ENCODE measurements at places on chromosomes 12 and 14.

DNA sequence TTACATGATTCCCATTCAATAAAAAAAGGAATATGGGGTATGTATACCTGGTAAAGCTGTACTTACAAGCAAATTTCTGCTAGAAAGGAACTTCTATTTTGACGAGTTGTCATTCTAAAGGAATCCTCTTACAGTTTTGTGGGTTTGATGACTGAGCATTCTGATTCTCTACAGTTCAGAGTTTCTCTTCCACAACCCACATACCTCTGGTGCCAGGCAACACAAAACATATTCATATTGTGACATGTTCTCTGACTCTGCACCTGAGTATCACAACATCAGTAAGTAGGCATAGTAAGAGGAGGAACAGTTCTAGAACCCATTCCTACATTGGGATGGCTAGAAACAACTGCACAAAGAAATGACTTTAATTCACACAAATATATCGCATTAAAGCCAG lies 636.6 kb downstream of the MED13L start:
- no peak for DNase-seq

DNA sequence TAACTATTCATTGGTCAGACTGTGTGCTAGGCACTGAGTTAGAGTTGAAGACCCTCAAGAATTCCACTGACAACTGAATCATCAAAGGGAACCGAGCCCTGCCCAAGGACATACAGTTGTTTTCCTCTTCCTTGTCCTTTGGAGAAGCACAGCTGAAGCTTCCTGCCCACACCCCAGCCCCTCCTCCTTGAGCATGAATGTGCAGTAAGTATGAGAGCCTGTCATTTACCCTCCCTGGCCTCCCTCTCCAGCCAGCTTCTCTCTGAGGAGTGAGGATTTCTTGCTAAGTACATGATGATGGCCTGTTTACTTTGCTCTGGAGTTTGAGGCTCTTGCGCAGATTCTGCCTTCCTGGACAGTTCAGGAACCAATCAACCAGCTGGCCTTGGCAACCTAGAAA lies 235.2 kb downstream of the CACNA1C start:
- DNase-seq = no peak

- DNase-seq = peak; percentile 100
These were observed 10.0 kb upstream of the DDX47 start for GRCh38 chr12:12803186-12803585.

DNA sequence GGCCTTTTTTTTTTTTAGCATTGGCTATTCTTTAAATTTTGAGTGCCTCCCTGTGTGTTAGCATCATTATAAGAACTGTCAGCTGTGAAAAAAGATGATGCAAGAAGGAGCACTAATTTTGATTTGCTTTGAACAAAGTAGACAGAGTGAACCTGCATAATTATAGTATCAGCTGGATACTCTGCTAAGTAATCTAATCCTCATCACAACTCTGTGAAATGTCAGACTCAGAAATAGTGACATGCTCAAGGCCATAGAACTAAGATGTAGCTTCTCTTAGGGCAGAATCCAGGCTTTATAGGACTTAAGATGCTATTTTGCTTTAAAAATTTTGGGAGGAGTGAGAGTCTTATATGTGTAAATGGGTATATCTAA lies 31.9 kb downstream of the FBXO34 start:
- no peak for DNase-seq

DNA sequence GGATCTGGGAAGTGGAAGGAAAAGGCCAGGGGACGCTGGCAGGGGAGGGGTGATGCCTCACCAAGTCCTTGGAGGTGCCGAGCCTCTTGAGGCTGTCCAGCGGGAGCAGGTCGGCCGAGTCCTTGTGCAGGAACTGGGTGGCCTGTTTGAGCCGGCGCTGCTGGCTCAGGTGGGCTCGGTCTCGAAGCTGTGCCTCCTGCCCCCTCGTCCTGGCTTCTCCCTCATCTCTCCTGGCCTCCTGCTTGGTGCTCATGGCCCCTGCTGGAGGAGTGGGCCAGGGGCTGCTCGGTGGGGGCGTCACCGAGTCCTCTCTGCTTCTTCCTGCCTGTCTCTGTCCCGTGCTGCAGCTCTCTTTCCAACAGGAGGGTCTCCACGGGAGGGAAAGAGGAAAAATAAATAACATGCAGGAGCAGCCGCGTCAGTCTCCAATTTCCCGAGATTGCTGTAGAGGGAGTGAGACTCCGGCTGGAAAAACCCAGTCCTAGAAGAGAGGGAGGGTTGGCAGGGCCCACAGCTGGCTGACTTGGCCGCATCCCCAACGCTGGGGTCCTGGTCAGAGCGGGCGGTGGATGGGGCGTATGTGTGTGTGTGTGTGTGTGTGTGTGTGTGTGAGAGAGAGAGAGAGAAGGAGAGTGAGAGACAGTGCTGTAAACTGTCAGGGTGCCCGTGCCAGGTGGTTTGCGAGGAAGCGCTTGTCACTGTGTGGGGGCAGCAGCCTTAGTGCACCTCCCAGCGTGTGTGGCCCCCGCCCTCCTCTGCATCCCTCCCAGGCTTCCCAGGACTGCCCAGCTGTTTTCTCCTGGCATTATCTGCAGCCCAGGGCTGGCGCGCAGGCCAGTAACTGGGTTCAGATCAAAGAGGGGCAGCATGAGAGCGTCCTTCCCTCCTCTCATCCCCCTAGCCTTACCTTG lies at the start of gene NRIP2:
NRIP2 (minus strand) TSS at position 455 of the 911 bp plus-strand sequence; CDS start at position 403, 52 bp downstream.
- no peak for DNase-seq

- no peak for DNase-seq
These were observed 165.2 kb downstream of the VRK1 start for GRCh38 chr14:96962337-96962736.

- no peak for DNase-seq
These were observed 63.3 kb downstream of the TBX5 start for GRCh38 chr12:114342656-114343055.

DNA sequence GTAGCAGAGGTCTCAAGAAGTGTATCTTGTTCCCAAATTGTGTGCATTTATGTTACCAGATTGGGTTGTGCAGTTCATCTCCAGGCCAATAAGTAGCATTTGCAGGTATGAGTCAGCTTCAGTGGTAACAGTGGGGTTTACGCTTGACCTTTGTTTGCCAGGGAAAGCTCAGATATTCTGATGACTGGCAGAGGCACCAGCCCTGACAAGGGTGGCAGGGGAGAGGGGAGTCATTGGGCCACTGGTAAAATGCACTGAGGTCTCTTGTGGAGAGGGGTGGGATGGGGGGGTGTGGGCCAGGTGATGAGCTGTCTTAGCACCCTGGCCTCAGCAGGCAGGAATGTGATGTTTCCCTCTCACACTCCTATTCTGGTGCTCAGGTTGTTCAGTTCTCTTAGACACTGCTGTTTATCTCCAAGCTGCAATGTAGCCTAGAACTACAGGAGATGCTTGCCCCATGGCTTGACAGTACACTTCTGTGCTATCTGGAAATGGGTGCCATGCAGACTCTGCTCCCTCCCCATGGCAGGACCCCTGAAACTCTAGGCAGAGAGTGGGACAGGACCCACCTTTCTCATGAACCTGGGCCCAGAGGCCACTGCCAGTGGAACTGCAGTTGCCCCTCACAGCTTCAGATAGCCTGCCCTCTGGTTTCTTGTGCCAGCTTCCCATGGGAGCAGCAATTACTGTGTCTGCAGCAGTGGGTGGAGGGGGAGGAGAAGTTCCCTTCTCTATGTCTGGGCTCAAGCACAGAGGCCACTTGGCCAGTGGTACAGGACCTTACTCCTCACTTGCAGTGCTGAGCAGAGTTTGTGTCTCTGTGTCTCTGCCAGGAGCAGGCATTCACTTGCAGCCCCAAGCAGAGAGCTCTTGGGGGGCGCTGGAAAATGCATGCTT lies 31.9 kb downstream of the USP15 start:
- DNase-seq = no peak

GRCh38 chr12:85606455-85606854 lies 229.8 kb downstream of the RASSF9 start:
- DNase-seq = no peak

GRCh38 chr12:113086249-113087164 lies 30.0 kb downstream of the DTX1 start:
- no peak for DNase-seq
